ENCODE measurements at places on chromosomes 4 and X.

- no peak for DNase-seq
Observed at GRCh38 chr4:138308356-138308755, 66.2 kb upstream of the SLC7A11 start.

- DNase-seq = no peak
Observed at GRCh38 chrX:46549914-46550313, 4.7 kb upstream of the ZNF674 start.

DNA sequence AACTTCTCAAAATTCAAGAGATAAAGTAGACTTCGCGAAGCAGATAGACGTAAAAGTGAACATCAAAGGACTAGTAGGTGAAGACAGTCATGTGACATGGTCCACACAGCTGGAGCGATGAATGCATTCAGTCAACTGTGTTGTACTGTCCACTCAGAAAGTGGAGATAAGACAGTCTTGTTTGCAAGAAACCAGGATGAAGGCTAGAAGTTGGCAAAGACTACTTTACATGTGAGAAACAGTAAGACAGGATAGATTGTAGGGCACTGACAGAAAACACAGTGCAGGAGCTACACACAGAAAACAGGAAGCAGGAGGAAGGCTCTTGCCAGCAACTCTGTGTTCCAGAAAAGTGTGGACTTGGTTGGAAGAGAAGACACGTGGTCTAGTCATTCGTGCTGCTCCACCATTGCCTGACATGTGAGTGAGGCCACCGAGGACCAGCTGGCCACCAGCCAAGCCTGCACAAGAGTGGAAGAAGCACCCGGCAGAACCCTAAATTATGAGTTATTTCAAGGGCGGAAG, 78.9 kb downstream of the FAT1 start:
- DNase-seq = no peak

GRCh38 chrX:104428231-104428630, 137.8 kb upstream of the IL1RAPL2 start:
- DNase-seq = no peak

DNA sequence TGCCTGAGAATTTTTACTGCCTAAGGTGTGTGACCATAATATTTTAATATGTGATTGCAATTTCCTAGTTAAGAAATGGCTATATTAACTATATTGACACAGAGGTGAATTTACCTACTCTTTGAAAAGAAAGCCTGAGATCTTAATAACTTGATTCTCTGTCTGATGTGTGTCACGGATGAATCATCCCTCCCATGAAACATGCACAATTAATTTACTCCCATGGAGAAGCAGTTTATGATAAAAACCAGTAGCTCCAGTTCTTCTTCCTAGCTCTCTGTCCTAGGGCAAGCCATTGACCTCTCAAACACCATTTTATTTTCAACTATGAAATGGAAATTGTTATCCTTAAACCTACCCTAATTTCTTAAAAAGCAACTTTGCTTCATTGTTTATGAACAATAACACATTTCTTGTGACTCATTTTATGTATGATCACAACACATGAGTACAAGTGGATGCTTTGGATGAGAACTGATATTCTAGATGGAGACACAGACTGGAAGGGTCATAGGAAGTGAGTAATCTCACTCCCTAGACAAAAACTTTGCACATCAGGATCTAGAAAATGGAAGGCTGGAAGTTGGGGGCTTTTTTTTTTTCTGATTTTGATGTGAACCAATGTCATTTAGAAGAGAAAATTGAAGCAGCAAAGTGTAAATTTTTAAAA, 438.3 kb downstream of the GPAT3 start:
- no peak for DNase-seq

DNA sequence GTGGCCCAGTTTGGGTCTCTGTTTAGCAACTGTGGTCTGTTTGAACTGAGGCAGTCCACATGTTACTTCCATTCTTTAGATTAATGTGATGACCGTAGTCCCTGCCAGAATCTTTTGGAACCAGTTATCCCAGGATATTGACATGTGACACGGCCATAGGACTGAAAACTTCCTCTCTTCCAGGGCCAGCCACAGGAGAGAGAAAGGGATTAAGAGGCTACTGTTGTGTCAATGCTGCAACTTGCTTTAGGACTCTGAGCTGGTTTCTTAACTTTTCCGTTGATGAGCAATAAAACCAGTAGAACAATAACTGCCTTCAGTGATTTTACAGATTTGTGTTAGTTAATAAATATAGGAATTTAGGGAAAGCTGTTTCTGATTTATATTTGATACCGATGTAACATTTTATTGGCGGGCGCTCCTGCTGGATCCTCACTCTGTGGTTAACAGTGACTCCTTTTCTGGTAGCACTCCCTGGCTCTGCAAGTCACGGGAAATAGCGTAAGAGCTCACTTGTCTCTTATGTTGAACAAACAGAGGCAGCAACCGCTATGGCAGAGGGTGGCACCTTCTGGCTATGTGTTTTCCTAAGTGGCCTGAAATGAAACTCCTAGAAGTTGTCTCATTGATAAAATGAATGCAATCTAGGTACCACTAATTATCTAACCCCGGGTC, 2.5 kb downstream of the TENM3 start:
- DNase-seq = no peak

Measured in inflammatory macrophage treated with lipopolysaccharide for 1 hour (primary cell).